NCI-H2029 (cell line): ENCODE measurements at places on chromosomes 16 and 17.

DNA sequence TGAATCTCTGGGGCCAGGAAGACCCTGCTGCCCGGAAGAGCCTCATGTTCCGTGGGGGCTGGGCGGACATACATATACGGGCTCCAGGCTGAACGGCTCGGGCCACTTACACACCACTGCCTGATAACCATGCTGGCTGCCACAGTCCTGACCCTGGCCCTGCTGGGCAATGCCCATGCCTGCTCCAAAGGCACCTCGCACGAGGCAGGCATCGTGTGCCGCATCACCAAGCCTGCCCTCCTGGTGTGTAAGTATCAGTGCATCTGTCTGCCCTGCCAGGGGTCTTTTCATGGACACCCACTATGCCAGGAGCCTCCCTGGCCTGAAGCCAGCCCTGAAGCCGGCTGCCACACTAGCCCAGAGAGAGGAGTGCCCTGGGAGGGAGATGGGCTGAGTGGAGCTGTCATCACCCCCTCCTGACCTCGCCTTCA lies at the start of gene CETP:
CETP (plus strand) TSS at position 100 of the 431 bp plus-strand sequence; CDS start at position 130, 30 bp downstream.
- no peak for DNase-seq

DNA sequence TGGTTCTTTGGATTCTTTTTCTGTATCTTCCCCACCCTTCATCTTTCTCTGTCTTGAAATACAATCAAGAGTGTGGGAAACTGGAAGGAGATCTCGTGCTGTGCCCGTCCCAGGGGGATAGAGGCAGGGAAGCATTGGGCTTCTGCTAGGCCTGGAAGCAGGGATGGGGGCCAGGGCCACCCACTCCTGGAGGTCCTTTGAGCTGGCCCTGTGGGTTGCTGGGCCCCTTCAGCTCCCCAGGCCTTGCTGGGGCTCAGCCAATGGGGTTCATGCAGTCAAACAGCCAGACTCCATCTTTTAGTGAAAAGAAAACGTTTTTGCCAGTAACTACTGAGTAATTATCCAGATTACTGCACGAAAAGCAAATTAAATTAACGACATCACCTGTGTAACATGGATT lies 67.8 kb downstream of the CCDC182 start:
- DNase-seq = no peak

- DNase-seq = no peak
Measured at GRCh38 chr16:72857834-72858664, 189.9 kb downstream of the ZFHX3 start.

DNA sequence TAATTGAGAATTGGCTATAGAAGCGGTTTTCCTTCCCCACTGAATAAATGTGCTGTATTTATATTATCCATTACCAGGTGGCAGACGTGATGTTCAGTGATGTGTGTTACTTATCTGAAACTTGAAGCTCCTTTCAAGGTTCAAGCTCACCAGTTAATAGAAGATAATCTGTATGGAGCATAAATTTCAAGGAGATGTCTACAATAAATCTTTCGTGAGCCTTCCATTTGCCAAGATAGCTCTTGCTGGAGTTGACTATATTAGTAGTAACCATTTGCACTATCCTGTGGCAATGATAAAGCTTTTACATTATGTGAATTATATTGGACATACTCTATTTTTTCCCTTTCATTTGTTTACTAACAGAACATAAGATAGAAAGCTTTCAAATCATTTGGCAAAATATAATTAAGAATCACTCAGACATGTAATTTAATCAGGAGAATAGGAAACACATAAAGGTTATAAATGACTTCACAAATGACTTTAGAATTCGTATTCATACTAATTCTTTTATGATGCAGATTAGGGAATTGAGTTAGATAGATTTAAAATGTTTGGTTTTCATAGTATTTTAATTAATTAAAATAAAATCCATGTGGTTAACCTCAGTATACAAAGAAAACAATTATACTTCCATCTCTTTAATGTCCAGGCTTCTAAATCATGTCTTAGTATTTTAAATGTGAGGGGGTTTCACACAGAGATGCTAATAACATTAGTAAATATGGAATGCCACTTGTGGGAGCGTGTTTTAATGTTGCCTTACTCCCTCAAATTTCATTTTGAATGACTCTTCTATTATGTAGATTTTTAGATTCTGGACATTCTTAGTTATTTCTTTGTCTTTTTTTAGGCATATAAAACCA lies 664.4 kb upstream of the CDH8 start:
- DNase-seq = no peak

DNA sequence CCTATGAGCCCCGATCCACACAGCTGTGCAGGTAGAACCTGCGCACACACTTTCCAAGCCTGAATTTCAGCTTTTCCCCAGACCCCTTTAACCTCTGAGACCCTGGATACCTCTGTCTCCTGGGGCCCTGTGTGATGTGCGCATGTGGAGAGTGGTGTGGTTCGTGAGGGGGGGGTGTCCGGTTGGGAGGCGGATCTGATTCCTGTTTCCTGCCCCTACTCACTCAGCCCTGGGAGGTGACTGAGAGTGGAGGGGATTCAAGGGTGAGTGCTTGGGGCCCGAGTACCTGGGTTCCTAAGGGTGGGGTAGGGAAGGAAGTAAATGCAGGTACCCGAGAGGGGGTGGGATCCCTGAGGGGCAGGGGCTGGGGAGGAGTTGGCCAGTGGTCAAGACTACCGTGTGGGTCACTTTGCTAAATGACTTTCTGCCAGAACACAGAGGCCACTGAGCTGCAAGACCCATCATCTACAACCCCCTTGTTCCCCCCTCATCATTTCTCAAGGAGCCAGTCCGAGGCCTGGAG lies 621 bp downstream of the ARHGEF15 start:
- DNase-seq = no peak

- DNase-seq = no peak
Measured at GRCh38 chr16:85029408-85029784, 1.8 kb downstream of the KIAA0513 start.

GRCh38 chr17:69245617-69246016 lies 17.0 kb upstream of the ABCA10 start:
- DNase-seq = no peak

DNA sequence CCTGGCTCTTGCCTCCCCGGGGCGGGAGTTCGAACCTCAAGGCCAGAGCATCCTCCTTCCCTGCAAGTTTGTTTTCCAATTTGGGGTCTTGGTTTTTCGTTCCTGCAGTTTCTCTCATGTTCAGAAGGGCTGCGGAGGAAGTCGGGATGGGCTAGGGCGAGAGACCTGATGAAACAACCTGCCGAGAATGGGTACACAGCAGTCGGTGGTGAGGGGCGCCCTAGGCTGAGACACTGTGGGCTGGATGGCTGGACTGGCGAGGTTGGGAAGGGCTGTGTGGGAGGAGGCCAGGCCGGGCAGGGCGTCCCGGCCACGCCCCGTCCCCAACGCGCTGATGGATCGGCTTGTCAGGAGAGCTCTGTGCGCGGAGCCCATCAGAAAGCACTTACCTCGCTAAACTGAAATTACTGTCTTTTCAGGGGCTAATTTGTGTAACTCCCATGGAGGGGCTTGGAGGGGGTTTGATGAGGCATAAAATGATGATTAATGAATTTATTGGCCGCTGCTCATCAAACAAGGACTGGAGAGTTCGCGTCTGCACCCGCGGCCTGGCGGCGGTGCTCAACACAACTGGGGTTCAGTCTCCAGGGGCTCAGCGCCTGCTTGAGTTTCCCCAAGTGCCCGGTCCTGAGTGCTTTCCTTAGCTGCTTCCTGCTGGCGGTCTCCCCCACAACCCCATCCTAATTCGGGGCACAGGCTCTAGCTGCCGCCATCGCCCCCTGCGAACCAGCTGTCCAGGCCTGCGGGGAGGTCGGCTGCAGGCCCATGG lies 9.0 kb downstream of the IRX5 start:
- no peak for DNase-seq

DNA sequence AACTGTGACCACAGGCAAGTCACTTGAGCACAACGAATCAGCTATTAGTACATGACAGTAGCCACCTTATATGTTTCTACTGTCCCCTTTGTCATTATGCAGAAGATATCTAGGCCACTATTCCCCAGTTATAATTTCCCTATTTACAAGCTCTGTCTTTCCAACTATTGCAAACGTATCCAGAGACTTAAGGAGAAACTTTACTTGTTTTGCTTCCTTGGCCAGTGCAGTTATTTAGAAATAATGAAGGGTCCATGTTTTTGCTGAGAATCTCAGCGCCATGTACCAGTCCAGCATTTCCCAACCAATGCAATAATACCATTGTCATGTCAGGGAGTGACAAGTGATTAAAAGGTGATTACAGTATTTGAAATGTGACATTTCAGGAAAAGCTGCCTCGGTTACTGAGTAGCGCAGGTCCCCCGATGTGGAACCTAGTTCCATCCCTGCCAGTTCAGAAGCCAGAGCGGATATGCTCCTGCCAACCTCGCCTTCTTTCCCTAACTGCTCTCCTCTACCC lies 743 bp downstream of the ZNF624 start:
- DNase-seq = no peak

DNA sequence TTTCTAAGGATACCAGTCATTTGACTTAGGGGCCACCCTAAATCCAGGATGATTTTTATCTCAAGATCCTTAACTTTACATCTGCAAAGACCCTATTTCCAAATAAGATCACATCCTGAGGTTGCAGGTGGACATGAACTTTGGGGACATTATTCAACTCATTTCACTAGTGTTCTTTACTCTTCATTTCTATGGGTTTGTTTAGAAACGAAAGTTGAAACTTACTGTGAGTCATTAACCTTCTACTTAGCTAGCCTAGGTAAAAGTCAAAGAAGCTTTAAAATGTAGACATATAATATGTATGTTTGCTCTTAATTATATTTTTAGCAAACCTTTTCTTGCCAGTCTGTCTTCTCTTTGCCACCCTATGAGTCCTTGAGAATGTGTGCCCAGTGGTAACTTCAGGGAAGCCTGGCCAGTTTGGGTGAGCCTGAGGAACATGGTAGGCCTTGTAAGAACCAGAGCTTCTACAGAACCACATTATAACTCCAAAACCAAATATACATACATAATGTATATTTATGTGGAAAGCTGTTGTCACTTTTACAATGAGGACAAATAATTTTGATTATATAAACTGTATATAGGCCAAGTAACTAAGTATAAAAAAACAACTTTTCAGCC lies 38.4 kb downstream of the BPTF start:
- no peak for DNase-seq

DNA sequence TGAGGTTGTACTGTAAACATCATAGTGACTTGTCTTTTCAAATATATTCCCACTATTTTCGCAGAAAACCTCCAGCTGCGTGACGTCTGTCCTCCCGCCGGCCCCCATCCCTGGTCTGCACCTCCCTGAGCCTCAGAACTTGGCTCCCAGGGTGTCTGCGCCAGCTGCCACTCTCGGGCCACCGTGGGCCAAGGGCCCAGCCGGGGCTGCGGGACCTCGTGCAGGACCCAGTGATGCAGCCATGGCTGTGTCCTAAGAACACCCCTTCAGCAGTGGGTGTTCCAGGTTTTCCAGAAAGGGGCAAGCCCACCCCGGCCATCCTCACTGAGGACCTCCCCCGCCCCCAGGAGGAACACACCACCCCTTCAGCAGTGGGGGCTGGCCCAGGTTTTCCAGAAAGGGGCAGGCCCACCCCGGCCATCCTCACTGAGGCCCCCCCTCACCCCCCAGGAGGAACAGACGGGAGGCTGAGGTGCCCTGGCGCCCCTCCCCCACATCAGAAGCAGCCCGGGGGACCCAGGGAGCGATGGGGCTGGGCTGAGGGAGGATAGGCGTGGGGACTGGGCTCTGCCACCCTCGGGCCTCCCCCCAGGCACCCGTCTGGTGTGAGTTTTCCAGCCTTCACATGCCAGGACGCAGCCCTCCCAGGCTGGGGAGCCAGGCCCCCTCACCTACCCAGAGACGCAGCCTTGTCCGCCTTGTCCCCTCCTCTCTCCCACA lies 12.2 kb upstream of the ZFPM1 start:
- no peak for DNase-seq

- DNase-seq = no peak
Measured at GRCh38 chr16:31187808-31188189, 7.9 kb downstream of the FUS start.

- no peak for DNase-seq
Measured at GRCh38 chr17:82519971-82520903, 705 bp downstream of the FOXK2 start.
